ENCODE measurements at places on chromosomes 7 and 10. TPM values are rescaled to one million over a fixed set of nuclear protein-coding genes. Genes with fewer than 3 reads are reported as not detected.

MRLN gene
- not detected for total RNA-seq

GRCh38 chr7:105776986-105777910 lies 99.2 kb downstream of the ATXN7L1 start:
- no peak for DNase-seq

ETV1 gene
- 17.6 TPM for total RNA-seq

- peak; percentile 64 for DNase-seq
Observed at GRCh38 chr7:128032605-128033235, 1.5 kb upstream of the LRRC4 start.

DNA sequence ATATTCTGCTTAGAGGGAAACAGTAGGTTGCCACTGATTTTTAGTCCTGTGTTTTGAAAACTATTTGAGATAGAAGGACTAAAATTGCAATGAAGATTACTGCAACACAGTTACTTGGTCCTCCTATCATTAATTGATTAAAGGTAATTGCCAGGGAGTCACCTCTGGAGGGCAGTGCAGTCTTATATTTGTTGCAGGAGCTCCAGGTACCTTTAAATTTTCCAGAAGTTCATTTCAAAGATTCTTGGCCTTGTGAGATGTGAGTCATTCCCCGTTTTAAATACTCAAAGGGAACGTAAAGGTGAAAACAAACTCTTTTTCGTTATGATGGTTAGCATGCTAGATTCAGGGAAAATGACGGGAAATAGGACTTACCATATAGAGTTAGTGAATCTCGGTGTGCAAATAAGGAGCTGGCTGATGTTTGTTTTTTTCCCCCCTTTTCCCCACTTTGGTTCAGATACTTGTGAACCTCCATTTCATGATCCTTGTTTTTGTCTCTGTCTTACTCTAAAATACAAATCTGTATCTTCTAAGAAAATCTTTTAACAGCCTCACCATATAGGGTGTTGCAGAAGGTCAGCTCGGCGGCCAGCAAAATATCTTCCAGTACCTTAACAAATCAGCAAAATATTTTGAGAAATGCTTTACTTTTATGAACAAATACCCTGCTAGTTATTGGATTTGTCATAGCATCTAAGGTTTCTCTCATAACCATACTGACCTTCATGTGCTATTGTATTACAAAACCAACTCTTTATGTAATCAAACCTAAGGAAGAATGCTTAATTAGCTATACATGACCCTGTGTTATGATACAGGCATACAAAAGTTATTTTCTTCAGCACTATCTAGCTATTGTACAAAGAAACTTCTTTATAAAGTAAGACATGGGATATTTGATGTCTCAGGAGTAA lies 143.0 kb upstream of the HDAC9 start:
- DNase-seq, result peak; percentile 84

DNA sequence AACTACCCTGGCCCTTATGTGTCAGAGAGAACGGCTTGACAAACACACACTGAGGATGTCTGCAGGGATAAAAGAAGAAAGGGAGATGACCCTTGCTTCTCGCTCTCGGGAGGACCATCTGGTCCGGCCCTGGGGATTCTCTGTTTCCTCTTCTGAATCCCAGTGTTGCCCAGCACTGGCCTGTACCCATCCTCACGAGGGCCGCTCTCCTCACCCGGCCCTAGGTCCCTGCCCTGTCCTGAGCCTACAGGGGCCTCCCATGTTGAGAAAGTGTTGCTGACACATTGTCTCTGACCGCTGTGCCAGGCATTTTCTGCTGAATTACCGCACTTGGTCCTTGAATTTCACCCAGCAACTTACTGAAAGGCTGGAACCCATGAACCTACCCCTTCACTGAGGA lies 171.9 kb upstream of the LANCL2 start:
- DNase-seq, result no peak

AKR1C3 gene
- 222 TPM for total RNA-seq

SFRP4 gene
- total RNA-seq, result not detected

DNA sequence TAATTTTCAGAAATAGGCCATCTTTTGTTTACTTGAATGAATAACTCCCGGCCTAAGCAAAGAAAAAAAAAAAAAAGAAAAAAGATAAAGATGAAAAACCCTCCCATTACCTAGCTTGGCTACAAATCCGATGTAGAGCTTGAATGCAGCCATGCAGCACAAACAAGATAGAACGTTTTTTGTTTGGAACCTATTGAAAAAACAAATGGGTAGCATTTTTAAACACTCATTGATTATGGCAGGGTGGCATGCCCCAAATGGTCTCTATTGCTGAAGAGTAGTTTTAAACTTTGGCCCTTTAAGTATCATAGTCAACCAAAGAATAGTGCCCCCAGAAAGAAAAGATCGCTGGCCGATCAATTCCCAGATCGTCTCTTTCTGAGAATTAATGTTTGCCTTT lies 84.4 kb downstream of the VTI1A start:
- no peak for DNase-seq

DNA sequence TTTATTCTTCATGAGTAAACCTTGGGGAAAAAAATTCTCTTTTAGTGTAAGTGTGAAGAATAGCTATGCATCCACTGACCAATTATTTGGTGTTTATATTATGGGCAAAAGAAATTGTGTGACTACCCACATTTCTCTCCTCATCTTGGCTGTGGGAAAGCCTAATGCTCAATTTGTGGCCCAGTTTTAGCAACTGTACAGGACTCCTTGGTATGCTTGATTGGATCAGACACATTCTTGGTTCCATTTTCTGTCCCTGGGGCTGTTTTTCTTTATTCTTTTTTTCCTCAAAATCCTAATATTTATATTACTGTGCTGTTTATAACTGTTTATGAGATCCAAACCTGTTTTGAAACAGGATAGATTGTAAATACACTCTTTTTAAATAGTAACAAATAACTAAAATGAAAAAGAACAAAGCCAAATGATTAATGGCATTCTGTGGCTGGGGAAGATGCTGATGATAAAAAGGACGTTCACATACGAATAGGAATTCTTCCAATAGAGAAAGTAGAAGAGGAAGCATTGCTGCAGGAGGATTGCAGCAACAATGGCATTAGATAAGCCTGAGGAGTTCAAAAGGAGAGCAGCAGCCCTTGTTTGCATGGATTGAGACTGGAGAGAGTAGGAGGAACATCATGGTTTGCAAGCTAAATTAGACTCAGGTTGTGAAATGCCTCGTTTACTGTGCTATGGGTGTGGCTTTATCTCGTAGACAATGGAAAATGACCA lies 580.5 kb downstream of the INHBA start:
- no peak for DNase-seq

KLLN gene
- 0.18 TPM for total RNA-seq

OR9A2 gene
- not detected for total RNA-seq

FAM53B gene
- 46.9 TPM for total RNA-seq

AVPI1 gene
- total RNA-seq, result 12.1 TPM

DNA sequence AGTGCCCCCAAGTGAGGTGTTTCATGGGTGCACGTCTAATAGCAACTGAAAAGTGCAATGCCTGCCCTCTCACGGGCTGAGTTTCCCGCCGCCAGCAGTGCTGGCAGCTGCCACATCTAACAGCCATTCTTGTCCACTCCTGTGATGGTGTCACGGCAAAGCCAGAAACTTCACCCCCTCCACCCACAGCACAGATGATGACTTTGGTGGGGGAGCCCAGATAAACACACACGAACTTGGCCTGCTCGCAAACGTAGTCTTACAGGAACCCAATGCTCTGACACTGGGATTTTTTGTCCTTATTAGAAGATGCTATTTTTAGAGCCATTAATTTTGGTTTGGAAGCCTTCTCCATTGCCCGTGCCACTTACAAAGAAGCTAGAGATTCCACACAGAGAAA lies 26.7 kb downstream of the CPXM2 start:
- DNase-seq, result no peak

- no peak for DNase-seq
Observed at GRCh38 chr7:130897515-130898419, 163.8 kb upstream of the KLF14 start.

GRCh38 chr10:109862738-109863137 lies 60.6 kb downstream of the XPNPEP1 start:
- DNase-seq, result no peak

DNA sequence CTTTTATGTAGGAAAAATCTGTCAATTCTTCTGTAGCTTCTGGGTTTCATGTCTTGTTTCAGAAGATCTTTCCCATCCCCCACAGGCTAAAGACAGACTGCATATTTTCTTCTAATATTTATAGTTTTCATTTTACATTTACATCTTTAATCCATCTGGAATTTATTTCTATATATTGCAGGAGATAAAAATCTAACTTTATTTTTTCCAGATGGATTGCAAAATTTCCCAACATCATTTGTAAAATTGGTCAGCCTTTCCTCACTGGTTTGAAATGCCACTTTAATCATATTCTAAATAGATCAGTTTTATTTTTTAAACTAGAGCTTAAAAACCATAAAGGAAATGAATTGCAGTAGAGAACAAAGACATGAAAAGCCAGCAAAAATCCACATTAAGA lies 46.9 kb downstream of the TMEM26 start:
- DNase-seq, result no peak

- peak; percentile 74 for DNase-seq
Observed at GRCh38 chr7:2202901-2203765, 29.6 kb downstream of the MAD1L1 start.

CPA2 gene
- 17.1 TPM for total RNA-seq

DNA sequence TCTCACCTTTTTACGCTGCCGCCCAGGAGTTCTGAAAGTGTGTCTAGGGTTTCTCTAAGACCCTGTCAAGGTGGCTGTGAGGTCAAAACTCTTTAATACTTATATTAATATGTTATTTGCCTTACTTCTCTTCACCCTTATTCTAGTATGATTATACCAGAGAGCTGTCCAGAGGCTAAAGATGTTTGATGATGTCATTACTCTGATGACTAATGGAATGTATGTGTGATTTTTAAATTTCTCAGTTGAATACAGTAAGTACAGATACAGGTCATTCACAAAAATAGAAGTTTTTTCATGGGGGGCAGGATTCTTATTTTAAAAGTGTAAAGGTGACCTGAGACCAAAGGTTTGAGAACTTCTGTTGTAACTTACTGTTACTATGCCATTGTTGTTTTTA lies 150.6 kb upstream of the FOXP2 start:
- DNase-seq, result no peak

DNA sequence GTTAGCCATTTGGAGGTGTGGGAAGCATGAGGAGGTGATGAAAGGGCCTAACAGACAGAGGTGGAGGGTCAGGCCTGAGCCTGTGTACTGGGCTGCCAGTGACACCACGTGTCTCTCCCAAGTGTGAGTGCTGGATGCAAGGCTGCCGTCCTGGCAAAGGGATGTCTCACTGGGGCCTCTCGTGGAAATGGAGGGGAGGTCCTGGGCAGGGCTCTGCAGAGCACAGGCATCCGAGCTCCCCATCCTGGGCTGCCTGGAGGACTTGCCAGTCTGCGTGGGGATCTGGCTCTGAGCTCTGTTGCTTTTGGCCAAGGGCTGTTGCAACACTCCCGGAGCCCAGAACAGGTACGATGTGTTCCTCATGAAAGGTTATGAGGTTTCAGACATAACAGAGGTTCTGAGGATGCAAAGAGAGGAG lies 77.3 kb downstream of the GRK5 start:
- DNase-seq, result peak; percentile 67

GRCh38 chr7:33813331-33813730 lies 92.0 kb upstream of the BMPER start:
- no peak for DNase-seq

GRCh38 chr10:116699049-116699448 lies 43.3 kb downstream of the HSPA12A start:
- no peak for DNase-seq

DNA sequence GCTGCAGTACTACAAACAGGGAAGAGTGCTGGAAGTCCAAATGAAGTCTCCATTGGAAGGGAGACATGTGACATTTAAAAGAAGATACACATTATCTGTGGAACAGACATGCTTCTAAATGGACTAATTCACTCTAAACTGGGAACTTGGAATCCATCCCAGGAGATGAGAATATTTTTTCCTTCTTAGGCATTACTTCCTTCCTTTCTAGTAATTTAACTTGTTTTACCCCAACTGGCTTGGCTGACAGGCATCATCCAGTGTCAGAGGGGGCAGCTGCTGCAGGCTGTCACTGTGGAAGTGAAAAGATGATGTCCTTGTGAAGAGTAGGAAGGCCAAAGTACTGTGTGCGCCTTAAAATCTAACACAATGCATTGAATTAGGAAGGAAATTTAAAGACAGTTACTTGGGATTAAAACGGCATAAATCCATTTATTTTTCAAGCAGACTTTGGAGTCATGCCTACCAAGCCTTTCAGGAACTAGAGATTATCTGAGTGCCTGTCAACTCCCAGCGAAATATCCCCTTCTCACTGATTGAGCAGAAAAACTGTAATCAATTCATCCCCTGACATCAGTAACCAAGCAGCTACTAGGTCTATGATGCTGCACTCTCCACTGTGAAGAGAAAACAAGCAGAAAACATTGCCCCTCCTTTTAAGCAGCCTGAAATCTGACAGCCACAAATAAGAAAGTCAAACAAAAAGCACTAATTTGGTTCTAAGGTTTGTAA lies 161.2 kb downstream of the DGKI start:
- no peak for DNase-seq

- DNase-seq, result no peak
Observed at GRCh38 chr10:123842692-123843385, 48.8 kb downstream of the CPXM2 start.

DNA sequence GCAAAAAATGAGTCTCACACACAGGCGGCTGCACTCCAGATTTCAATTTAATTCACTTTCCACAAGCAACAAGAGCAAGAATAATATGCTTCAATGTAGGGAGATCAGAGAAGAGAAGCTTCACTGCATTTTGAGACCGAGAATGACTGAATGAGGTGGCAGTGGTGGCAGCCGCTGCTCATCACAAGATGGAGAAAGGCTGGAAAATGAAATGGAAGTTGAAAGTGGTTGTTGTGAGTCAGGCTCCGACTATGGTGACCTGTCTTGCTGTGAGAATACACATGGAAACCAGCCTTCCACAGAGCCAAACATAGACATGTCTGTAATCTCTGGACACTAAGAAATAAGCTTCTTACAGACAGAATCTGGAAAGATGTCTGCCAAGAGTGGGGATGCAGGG lies 499.6 kb upstream of the LRRN3 start:
- DNase-seq, result no peak

Data from stomach (tissue), 19 donors.